Fibroblast of lung (primary cell): ENCODE measurements at places on chromosomes 13 and 19. TPM values are rescaled to one million over a fixed set of nuclear protein-coding genes. Genes with fewer than 3 reads are reported as not detected.
A peak's percentile ranks its signal among the peaks of the same experiment; 100 is the strongest.

GRCh38 chr13:113634279-113635047 lies 23.5 kb downstream of the ATP4B start:
- H3K27ac ChIP-seq: no peak overlapping the region
- H3K4me1 ChIP-seq: no peaks in the 10 kb centered on the region
- H3K27me3 ChIP-seq: no peaks in the 10 kb centered on the region
- H3K4me3 ChIP-seq: no peak overlapping the region
- H3K36me3 ChIP-seq: peaks cover 39% of the 10 kb centered on the region
- DNase-seq: no peak

DNA sequence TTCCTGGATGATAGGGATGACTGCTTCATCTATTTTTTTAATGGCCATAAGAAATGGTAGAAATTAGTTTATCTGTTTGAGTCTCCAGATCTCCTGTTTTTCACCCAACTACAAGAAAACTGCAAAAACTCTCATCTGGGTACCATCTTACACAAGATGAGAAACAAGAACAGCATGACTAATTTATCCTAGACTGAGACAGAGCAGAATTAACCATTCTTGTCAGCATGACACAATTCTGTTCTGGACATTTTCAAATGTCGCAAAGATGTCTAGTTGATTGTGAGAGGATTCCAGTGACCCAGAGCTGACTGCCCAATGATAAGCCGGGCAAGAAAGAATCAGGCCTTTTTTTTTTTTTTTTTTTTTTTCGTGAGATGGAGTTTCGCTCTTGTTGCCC lies 12.8 kb downstream of the ZNF43 start:
- no peak overlapping the region for H3K4me3 ChIP-seq
- DNase-seq: no peak
- no peaks in the 10 kb centered on the region for H3K36me3 ChIP-seq
- no peak overlapping the region for H3K27ac ChIP-seq
- H3K27me3 ChIP-seq: no peaks in the 10 kb centered on the region

GRCh38 chr13:98222816-98223215 lies 45.7 kb upstream of the RNF113B start:
- H3K4me1 ChIP-seq: peaks cover 9% of the 10 kb centered on the region
- H3K27ac ChIP-seq: no peak overlapping the region
- no peak for DNase-seq
- no peak overlapping the region for H3K4me3 ChIP-seq
- peaks cover 2% of the 10 kb centered on the region for H3K36me3 ChIP-seq
- H3K27me3 ChIP-seq: no peaks in the 10 kb centered on the region

DNA sequence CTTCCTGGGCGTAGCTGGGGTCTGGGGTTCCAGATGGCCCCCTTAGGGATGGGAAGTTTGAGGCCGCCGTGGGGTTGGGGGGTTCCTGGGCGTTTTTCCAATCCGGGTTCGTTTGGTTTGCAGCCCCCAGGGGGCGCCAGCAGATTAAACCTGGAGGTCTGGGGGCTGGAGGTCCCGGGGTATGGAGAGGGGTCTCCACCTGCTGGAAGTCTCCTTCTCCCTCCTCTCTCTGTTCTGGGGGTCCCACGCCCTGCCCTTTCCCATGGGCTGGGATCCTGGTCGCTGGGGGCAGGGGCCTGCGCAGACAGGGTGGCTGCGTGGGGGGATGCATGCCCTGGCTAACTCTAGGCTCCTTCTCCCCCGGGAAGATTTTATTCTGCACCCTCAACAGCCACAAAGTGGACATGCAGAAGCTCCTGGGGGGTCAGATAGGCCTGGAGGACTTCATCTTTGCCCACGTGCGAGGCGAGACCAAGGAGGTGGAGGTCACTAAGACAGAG lies 899 bp downstream of the GIPC3 start:
- H3K36me3 ChIP-seq: no peaks in the 10 kb centered on the region
- H3K4me1 ChIP-seq: no peaks in the 10 kb centered on the region
- DNase-seq: no peak
- no peak overlapping the region for H3K4me3 ChIP-seq
- peaks cover 10% of the 10 kb centered on the region for H3K27me3 ChIP-seq

GRCh38 chr19:10145031-10145430 lies 25.3 kb upstream of the EIF3G start:
- no peak overlapping the region for H3K4me3 ChIP-seq
- no peaks in the 10 kb centered on the region for H3K27me3 ChIP-seq
- H3K27ac ChIP-seq: no peak overlapping the region
- no peak for DNase-seq

DNA sequence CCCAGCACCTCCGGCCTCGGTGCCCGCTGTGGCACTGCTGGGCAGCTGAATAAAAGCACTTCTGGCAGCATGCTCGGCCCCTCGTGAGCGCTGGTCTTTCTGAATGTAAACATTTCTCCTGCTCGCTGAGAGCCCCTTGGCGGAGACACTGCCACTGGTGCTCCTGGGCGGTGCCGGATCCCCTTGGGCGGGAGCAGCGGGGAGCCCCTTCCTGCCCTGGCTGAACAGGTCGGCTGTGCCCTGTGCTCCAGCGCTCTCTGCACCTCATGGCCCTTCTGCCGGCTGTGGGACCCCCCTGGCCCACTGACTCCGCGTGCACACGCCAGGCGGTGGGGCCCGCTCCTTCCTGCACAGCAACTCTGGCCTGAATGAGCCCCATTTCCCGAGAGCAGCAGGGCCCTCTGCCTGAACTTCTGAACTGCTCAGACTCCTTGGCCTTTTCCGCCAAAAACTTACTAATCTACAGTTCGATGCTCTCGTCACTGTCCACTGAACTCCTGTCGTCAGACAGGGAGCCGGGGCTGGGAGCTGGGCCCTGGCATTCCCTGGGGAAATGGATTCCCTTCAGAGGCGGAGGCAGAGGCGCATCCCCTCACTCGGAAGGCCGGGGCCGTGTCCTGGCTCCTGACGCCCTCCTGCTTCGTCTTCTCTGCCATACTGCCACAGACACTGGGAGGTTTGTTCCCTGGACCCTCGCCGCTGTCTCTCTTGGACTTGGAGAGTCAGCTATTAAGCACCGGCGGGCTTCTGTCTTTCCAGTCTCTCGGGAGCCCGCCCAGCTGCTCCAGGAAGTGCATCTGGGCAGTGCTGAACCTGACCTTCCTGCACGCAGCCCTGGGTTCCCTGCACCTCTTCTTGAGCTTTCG lies 14.2 kb downstream of the RB1 start:
- no peaks in the 10 kb centered on the region for H3K27me3 ChIP-seq
- H3K27ac ChIP-seq: no peak overlapping the region
- DNase-seq: no peak
- H3K4me1 ChIP-seq: no peaks in the 10 kb centered on the region
- H3K36me3 ChIP-seq: peaks cover 15% of the 10 kb centered on the region
- H3K4me3 ChIP-seq: no peak overlapping the region

GRCh38 chr13:49806126-49806536 lies 13.6 kb upstream of the KPNA3 start:
- peaks cover 2% of the 10 kb centered on the region for H3K27me3 ChIP-seq
- no peak for DNase-seq
- no peaks in the 10 kb centered on the region for H3K36me3 ChIP-seq
- no peak overlapping the region for H3K4me3 ChIP-seq

DNA sequence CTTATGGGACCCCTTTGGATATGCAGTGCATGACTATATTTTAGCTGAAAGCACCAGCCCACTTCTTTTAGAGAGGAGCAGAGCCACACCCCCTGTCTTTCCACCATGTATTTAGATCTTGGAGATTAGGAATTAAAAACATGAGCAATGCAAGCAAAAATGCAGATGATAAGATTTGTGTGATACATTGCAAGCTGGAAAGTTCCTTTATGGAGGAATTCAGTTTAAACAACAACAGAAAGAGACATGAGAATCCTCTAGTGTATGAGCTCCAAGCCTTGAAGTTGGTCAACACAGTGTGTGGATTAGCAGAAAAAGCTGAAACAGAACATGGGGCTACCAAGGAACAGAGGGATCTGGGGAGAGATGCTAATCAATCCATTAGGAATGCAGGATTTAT lies 529.8 kb upstream of the NBEA start:
- no peak overlapping the region for H3K4me3 ChIP-seq
- DNase-seq: peak; percentile 39
- no peaks in the 10 kb centered on the region for H3K4me1 ChIP-seq

DNA sequence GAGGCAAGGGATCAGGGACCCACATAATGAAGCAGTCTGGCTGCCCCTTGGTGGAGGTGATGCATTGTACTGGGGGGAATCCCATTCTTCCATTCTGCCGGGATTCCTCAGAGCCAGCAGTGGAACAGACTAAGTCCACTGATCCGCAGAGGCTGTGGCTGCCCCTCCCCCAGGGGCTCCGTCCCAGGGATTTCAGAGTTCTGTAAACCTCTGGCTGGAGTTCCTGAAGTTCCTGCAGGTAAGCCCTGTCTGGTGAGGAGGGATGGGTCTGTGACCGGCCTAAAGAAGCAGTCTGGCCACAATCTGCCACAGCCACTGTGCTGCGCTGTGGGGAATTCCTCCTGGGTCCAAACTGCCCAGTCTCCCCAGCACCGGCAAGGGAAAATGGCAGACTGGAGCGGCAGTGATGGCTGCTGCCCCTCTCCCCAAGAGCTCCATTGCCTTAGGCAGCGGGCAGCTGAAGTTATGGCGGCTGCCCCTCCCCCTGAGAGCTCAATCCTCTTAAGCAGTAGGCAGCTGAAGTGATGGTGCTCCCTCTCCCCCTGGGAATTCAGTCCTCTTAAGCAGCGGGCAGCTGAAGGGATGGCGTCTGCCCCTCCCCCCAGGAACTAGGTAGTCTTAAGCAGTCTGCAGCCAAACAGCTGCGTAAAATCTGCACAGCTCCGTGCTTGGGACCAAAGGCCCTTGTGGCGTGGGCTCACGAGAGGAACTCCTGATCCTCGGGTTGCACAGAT lies 155.7 kb downstream of the PCDH17 start:
- no peak overlapping the region for H3K27ac ChIP-seq
- H3K36me3 ChIP-seq: no peaks in the 10 kb centered on the region
- no peak overlapping the region for H3K4me3 ChIP-seq
- no peak for DNase-seq
- no peaks in the 10 kb centered on the region for H3K4me1 ChIP-seq

- no peak for DNase-seq
- H3K27ac ChIP-seq: no peak overlapping the region
These were observed 549.0 kb downstream of the KCTD12 start for GRCh38 chr13:76336889-76337844.

DNA sequence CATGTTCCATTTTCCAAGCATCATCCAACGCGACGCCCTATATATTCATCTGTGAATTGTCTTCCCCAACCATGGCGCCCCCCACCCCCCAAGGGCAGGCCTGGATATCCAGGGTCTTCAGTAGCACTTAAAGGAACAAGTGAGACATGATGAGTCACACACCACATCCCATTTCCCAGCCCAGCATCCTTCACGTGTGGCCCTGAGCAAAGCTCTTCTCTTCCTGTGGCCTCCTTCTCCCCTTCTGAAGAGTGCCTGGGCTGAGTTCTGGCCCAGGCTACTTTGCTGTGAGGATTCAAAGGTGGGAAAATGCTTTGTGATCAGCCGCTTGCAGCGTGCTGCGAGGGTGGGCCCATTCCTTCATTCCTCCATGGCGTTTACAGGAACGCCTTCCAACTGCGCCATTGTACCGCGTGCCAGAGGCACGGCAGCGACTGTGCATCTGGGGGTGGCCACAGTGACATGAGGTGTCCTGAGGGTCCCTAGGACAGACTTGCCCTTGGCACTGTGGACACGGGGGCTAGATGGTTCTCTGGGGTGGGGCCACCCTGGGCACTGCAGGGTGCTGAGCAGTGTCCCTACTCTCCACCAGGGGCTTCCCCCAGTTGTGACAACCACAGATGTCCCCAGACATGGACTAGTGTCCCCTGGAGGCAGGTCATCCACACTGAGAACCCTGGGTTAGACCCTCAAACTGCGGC lies 11.7 kb downstream of the PLIN4 start:
- H3K27ac ChIP-seq: no peak overlapping the region
- no peak overlapping the region for H3K4me3 ChIP-seq
- H3K4me1 ChIP-seq: peaks cover 5% of the 10 kb centered on the region
- H3K27me3 ChIP-seq: no peaks in the 10 kb centered on the region

- no peak for DNase-seq
- no peaks in the 10 kb centered on the region for H3K36me3 ChIP-seq
- no peaks in the 10 kb centered on the region for H3K4me1 ChIP-seq
These were observed 97.5 kb downstream of the INSR start for GRCh38 chr19:7196763-7197118.

GRCh38 chr13:99922631-99923404 lies 48.7 kb downstream of the ZIC5 start:
- H3K36me3 ChIP-seq: no peaks in the 10 kb centered on the region
- no peak for DNase-seq
- H3K4me1 ChIP-seq: no peaks in the 10 kb centered on the region

DNA sequence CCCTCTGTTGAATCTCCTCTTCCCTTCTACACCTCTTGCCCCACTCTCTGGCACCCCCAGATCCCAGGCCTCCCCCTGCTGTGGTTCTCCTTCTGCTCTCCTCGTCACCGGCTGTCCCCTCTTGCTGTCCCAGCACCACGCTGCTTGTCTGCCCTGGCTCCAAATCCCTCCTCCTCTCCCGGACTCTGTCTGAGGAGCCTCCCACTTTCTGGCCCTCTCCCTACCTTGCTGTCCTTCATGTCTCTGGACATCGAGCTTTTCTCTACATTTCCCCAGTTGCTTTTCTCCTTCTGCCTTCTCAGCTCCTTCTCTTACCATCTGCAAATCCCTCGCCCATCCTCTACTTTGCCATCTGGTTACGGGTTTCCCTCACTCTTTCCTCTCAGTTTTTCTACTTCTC lies 1.2 kb downstream of the ZNF347 start:
- peak overlapping the region; percentile 71 for H3K4me3 ChIP-seq
- H3K36me3 ChIP-seq: no peaks in the 10 kb centered on the region
- no peaks in the 10 kb centered on the region for H3K27me3 ChIP-seq
- no peak for DNase-seq
- peak overlapping the region; percentile 16 for H3K27ac ChIP-seq

- H3K27me3 ChIP-seq: no peaks in the 10 kb centered on the region
- no peaks in the 10 kb centered on the region for H3K4me1 ChIP-seq
- no peak overlapping the region for H3K4me3 ChIP-seq
- no peaks in the 10 kb centered on the region for H3K36me3 ChIP-seq
- DNase-seq: peak; percentile 13
These were observed 476.3 kb upstream of the SLITRK1 start for GRCh38 chr13:84358601-84359000.

- peaks cover 11% of the 10 kb centered on the region for H3K27me3 ChIP-seq
- no peak overlapping the region for H3K4me3 ChIP-seq
- no peak overlapping the region for H3K27ac ChIP-seq
- DNase-seq: no peak
- no peaks in the 10 kb centered on the region for H3K36me3 ChIP-seq
These were observed 3.3 kb upstream of the PSMD8 start for GRCh38 chr19:38371081-38371480.

MAST1 gene
- total RNA-seq: 0.26 and 1.3 TPM in 2 replicates

ETV2 gene
- total RNA-seq: 0.50 and 0.51 TPM in 2 replicates

SLC15A1 gene
- not detected in 2 replicates for total RNA-seq

COX7A1 gene
- 30.0 and 77.9 TPM in 2 replicates for total RNA-seq

GPC5 gene
- 0.17 TPM in 1 of 2 replicates, not detected in the other for total RNA-seq

PLVAP gene
- not detected in 2 replicates for total RNA-seq

PCP2 gene
- total RNA-seq: not detected in 2 replicates

DLL3 gene
- total RNA-seq: under 0.01 TPM in 2 replicates
